ENCODE measurements at places on chromosomes 12 and 14.

GRCh38 chr12:120090206-120090605 is 26.3 kb downstream of the RAB35 start:
- no peak for DNase-seq

GRCh38 chr12:68627673-68628319 is 17.1 kb downstream of the RAP1B start:
- DNase-seq = no peak

DNA sequence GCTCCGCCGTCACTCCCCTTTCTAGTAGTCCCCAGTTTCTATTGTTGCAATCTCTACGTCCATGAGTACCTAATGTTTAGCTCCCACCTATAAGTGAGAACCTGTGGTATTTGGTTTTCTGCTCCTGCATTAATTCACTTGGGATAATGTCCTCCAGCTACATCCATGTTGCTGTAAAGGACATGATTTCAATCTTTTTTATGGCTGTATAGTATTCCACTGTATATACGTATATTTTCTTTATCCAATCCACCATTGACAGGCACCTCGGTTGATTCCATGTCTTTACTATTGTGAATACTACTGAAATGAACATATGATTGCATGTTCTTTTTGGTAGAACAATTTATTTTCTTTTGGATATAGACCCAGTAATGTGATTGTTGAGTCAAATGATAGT is 114.7 kb downstream of the ANKS1B start:
- no peak for DNase-seq

- no peak for DNase-seq
Observed at GRCh38 chr12:130603396-130603965, 112.6 kb downstream of the RIMBP2 start.

- no peak for DNase-seq
Observed at GRCh38 chr12:64236549-64236948, 14.5 kb upstream of the KICS2 start.

DNA sequence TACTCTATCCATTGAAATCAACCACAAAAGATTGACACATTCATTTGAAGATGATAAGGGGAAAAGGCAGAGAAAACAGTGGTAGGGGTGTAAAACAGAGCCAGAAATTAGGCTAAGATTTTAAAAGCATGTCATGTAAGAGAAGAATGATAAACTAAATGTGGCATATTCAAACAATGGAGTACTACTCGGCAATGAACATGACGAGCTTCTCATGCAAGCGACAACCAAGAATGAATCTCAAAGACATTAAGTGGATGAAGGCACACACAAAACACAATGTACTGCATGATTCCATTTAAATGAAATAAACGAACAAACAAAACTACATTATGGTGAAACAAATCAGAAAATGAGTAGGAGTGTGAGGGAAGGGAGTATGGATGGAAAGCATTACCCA is 134.8 kb downstream of the ITPR2 start:
- no peak for DNase-seq

DNA sequence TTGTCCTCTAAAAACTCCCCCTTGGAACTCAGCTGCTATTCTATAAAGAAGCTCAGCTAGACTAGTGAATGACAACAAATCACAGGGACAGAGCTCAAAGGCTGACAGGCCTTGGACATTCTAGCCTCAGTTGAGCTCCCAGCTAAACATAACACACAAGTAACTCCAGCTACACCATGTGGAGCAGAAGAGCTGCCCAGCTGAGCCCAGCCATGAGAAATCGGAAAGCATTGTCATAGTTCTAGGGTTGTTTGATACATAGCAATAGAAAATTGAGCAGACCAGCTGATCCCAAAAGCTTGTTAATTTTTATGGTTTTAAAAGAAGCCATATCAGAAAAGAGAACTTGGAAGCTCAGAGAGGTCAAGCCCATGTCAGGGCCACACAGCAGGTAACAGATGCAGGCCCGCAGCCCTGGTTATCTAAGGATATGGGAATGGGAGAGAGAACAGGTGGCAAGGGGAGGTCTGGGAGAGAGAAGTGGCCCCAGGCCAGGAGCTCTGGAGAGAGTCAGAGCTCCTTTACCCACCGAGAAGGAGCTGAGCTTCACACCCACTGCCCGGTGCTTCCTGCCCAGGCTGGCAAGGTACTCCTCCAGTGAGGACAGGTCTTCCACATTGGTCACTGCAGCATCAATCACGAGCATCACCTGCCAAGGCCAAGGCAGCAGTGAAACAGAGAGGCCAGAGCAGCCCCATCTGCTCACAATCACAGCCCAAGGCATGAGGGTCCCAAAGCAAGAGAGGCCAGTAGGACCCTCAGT is 2.9 kb downstream of the NGB start:
- no peak for DNase-seq

DNA sequence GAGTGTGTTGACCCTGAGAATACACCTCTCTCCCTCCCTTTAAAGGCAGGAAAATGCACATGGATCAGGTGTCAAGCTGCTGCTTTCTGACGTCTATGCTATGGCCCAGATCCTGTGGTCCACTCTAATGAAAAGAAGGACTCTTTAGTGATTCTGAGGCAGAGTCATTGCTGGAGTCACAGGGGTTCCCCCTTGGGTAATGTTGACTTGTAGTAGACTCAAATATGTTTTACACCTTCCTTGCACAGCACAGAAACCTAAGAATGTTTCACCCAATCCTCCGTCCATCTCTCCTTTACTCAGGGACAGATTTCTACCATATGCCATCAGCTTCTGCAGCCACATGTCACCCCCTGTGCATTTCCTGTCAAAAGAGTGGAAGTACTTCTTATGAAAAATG is 525.4 kb downstream of the TMEM121 start:
- no peak for DNase-seq

GRCh38 chr14:69247676-69248440 is 12.1 kb upstream of the GALNT16 start:
- no peak for DNase-seq

Data from stimulated activated naive CD8-positive, alpha-beta T cell treated with anti-CD3 and anti-CD28 coated beads, Interleukin-15, Interleukin-2, amounts not matched to agents 100 U/mL and 50 U/mL, for 24 hours (primary cell).